ENCODE measurements at places on chromosomes 6 and 20. TPM values are rescaled to one million over a fixed set of nuclear protein-coding genes. Genes with fewer than 3 reads are reported as not detected.

Gene DCDC2
- total RNA-seq: not detected

Gene RGS17
- not detected for total RNA-seq

Gene ID4
- 73.5 TPM for total RNA-seq

Gene HEY2
- total RNA-seq: 5.9 TPM

Gene IYD
- not detected for total RNA-seq

Gene CRISP3
- not detected for total RNA-seq

Gene SCUBE3
- total RNA-seq: not detected

Gene SYTL3
- total RNA-seq: 3.7 TPM

- H3K27ac ChIP-seq: no peak overlapping the region
- no peak for DNase-seq
- H3K27me3 ChIP-seq: no peaks in the 10 kb centered on the region
Measured at GRCh38 chr6:31472259-31472658, 25.7 kb upstream of the MICB start.

- H3K4me1 ChIP-seq: no peaks in the 10 kb centered on the region
- H3K27me3 ChIP-seq: no peaks in the 10 kb centered on the region
- no peak overlapping the region for H3K27ac ChIP-seq
- H3K4me3 ChIP-seq: no peak overlapping the region
- no peaks in the 10 kb centered on the region for H3K36me3 ChIP-seq
Measured at GRCh38 chr6:111614833-111615582, 9.3 kb upstream of the TRAF3IP2 start.

DNA sequence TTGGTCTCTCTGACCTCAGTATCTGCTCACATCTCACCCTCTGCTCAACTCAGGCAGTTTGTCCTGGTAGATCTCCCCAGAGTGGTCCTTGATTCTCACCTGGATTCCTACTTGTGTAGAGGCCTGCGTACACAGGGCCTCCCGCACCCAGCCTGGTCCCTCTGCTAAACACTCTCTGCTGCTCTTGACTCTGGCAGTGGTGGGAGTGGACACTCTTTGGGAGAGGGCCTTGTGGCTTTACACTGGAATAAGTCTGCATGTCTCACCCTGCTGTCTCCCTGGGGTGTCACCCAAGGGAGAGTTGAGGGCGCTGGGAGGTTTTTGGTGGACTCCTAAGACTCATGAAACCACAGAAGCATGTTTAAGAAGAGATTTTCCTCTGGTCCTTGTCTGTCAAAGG, 57.3 kb upstream of the ECI2 start:
- no peak overlapping the region for H3K4me3 ChIP-seq
- H3K4me1 ChIP-seq: no peaks in the 10 kb centered on the region
- no peak for DNase-seq
- no peaks in the 10 kb centered on the region for H3K27me3 ChIP-seq
- H3K36me3 ChIP-seq: no peaks in the 10 kb centered on the region

DNA sequence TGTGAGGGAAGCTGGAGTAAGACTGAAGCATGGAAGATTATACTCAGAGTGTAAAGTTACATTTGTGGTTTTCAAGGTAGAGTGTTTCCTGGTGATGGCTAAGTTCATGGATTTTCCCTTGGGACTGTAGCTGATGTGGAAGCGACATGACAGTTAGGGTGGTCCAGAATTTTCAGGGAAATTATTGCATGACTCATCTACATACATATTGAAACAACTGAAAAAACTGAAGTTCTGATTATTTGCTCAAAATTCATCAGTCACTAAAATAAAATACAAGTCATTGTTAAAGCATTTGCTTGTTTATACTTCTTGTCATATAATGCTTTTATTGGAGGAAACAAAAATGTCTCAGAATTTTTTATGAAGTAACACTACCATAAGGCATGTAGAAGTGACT, 700.0 kb downstream of the RFPL4B start:
- DNase-seq: no peak
- no peaks in the 10 kb centered on the region for H3K4me1 ChIP-seq
- no peaks in the 10 kb centered on the region for H3K36me3 ChIP-seq
- H3K4me3 ChIP-seq: no peak overlapping the region
- H3K27ac ChIP-seq: no peak overlapping the region
- no peaks in the 10 kb centered on the region for H3K27me3 ChIP-seq

GRCh38 chr6:160520043-160520904, 143.8 kb downstream of the LPA start:
- no peaks in the 10 kb centered on the region for H3K4me1 ChIP-seq
- no peaks in the 10 kb centered on the region for H3K27me3 ChIP-seq
- DNase-seq: peak; percentile 82
- H3K4me3 ChIP-seq: peak overlapping the region; percentile 53
- H3K27ac ChIP-seq: peak overlapping the region; percentile 60

DNA sequence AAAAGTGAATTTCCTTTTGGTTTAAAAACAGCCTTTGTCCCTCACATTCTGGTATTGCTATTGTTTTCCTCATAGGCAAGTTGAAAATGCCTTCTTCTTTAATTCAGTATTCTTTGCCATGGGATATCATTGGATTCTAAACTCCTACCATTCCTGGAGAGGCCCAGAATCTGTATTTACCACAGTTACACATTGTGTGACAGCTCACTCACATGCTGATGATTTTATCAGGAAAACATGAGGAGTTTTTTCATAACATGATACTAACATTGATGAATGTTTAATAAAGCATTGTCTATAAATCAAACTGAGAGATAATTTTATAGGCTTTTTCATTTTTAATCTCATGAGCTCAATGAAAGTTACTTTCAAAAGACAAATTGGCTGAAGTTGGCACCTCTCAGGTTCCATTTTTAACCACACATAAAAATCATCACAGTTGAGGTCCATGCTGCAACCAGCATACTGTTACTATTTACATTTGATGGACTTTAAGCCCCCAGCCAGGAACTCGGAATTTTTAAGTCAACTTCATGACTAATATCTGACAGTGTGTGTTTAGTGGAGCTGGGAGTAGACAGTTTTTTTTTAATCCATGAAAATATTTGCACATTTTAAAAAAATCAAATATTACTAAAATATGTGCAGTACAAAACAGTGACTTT, 82.8 kb downstream of the FAM83B start:
- no peak overlapping the region for H3K27ac ChIP-seq
- no peak overlapping the region for H3K4me3 ChIP-seq
- no peak for DNase-seq

- H3K4me3 ChIP-seq: no peak overlapping the region
- no peak overlapping the region for H3K27ac ChIP-seq
- no peaks in the 10 kb centered on the region for H3K4me1 ChIP-seq
- H3K36me3 ChIP-seq: no peaks in the 10 kb centered on the region
- no peak for DNase-seq
Measured at GRCh38 chr6:169894377-169894960, 143.0 kb downstream of the ERMARD start.

DNA sequence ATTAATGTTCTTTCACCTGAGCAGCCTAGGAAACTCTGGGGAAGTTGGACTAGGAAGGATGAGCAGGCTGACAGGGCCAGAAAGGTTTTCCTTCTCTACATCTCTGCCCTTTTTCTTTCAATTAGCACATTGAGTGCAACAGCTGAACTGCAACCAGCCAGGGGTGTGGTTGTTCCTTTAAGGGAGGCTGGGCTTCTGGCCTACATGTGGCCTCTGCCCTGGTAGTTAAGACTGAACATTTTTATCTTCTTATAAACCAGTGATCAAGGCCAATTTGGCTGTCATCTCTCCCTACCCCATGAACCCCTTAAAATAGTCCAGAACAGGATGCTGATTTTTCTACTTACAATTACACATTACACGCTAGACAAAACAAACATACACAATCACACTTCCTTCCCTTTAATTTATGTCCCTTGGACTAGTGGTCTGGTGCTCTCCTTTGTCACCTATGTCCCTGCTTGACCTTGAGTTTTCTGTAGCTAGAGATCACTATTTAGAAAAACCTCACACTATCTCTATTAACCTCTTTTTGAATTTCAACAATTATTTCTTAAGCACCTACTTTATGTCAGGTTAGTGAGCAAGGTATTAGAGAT, 60.3 kb downstream of the RNF217 start:
- H3K27me3 ChIP-seq: no peaks in the 10 kb centered on the region
- no peaks in the 10 kb centered on the region for H3K36me3 ChIP-seq
- no peak overlapping the region for H3K27ac ChIP-seq

GRCh38 chr6:111150577-111150976, 63.3 kb downstream of the SLC16A10 start:
- no peaks in the 10 kb centered on the region for H3K4me1 ChIP-seq
- H3K4me3 ChIP-seq: no peak overlapping the region
- H3K27me3 ChIP-seq: no peaks in the 10 kb centered on the region

- H3K27ac ChIP-seq: no peak overlapping the region
- no peaks in the 10 kb centered on the region for H3K4me1 ChIP-seq
- H3K4me3 ChIP-seq: no peak overlapping the region
- no peak for DNase-seq
- H3K27me3 ChIP-seq: no peaks in the 10 kb centered on the region
- H3K36me3 ChIP-seq: no peaks in the 10 kb centered on the region
Measured at GRCh38 chr20:57943950-57944349, 234.1 kb upstream of the PMEPA1 start.

- no peak for DNase-seq
- H3K27me3 ChIP-seq: no peaks in the 10 kb centered on the region
- no peaks in the 10 kb centered on the region for H3K36me3 ChIP-seq
- H3K4me1 ChIP-seq: no peaks in the 10 kb centered on the region
- no peak overlapping the region for H3K27ac ChIP-seq
- no peak overlapping the region for H3K4me3 ChIP-seq
Measured at GRCh38 chr6:44301106-44301505, 12.0 kb downstream of the AARS2 start.

DNA sequence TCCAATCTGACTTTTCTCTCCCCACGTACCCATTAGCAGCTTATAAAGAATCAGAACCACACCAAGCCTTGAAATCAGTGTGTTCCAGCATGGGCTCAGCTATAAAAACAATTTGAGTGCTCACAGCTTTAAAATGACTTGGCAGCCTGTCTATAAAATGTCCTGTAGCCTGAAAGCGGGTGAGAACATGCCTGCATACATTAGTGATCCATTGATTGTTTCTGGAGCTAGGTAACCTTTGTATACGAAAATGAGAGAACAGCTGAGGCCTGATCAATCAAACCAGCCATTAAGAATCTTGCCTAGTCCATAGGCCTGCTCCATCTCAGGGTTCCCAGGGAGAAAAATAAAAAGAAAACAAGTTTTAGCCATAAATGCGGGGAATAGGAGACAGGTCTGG, 245.8 kb upstream of the SULF2 start:
- no peak overlapping the region for H3K4me3 ChIP-seq
- H3K27ac ChIP-seq: no peak overlapping the region
- no peak for DNase-seq
- H3K36me3 ChIP-seq: no peaks in the 10 kb centered on the region
- H3K4me1 ChIP-seq: no peaks in the 10 kb centered on the region

GRCh38 chr20:21232546-21233280, 70.4 kb upstream of the XRN2 start:
- H3K36me3 ChIP-seq: peaks cover 3% of the 10 kb centered on the region
- no peak for DNase-seq
- H3K4me3 ChIP-seq: no peak overlapping the region
- no peaks in the 10 kb centered on the region for H3K4me1 ChIP-seq
- no peaks in the 10 kb centered on the region for H3K27me3 ChIP-seq

GRCh38 chr6:27517238-27517637, 44.3 kb upstream of the ZNF184 start:
- no peak for DNase-seq
- no peaks in the 10 kb centered on the region for H3K4me1 ChIP-seq
- H3K27ac ChIP-seq: no peak overlapping the region
- no peaks in the 10 kb centered on the region for H3K27me3 ChIP-seq
- no peaks in the 10 kb centered on the region for H3K36me3 ChIP-seq
- no peak overlapping the region for H3K4me3 ChIP-seq

- H3K4me1 ChIP-seq: no peaks in the 10 kb centered on the region
- no peaks in the 10 kb centered on the region for H3K36me3 ChIP-seq
- DNase-seq: no peak
- no peak overlapping the region for H3K4me3 ChIP-seq
Measured at GRCh38 chr20:10430000-10430466, 4.0 kb downstream of the MKKS start.

GRCh38 chr6:169499848-169500247, 202.0 kb downstream of the WDR27 start:
- no peaks in the 10 kb centered on the region for H3K36me3 ChIP-seq
- no peaks in the 10 kb centered on the region for H3K4me1 ChIP-seq
- no peak overlapping the region for H3K4me3 ChIP-seq
- H3K27ac ChIP-seq: no peak overlapping the region

GRCh38 chr6:169189686-169190085, 64.0 kb downstream of the THBS2 start:
- H3K27ac ChIP-seq: peak overlapping the region; percentile 67
- DNase-seq: no peak
- peaks cover 7% of the 10 kb centered on the region for H3K4me1 ChIP-seq
- H3K4me3 ChIP-seq: no peak overlapping the region
- H3K36me3 ChIP-seq: no peaks in the 10 kb centered on the region
- no peaks in the 10 kb centered on the region for H3K27me3 ChIP-seq

- no peaks in the 10 kb centered on the region for H3K4me1 ChIP-seq
- no peaks in the 10 kb centered on the region for H3K36me3 ChIP-seq
- DNase-seq: no peak
- no peaks in the 10 kb centered on the region for H3K27me3 ChIP-seq
Measured at GRCh38 chr6:138099832-138100231, 7.4 kb downstream of the PERP start.

GRCh38 chr6:110731196-110731595, 84.1 kb downstream of the CDK19 start:
- H3K4me1 ChIP-seq: no peaks in the 10 kb centered on the region
- DNase-seq: no peak
- no peaks in the 10 kb centered on the region for H3K36me3 ChIP-seq
- H3K27ac ChIP-seq: no peak overlapping the region
- no peaks in the 10 kb centered on the region for H3K27me3 ChIP-seq

DNA sequence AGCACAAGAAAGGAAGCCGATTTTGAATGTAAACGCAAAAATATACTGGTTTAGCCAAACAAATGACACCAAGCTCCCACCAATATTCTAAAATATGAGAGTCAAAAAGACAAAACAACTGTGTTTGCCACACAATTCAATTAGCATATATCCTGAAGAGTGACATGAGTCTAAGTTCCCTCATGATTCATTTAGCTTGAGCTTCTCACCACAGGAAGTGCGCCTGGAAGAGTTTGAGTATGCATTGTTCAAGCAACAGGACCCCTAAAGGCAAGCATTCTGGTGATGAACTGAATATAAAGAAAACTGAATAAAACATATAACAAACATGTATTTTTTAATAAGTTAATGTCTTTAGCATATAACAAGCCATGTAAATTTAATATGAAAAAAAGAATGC, 115.2 kb upstream of the RUNX2 start:
- DNase-seq: no peak
- H3K27me3 ChIP-seq: no peaks in the 10 kb centered on the region
- H3K4me1 ChIP-seq: no peaks in the 10 kb centered on the region
- H3K27ac ChIP-seq: no peak overlapping the region

DNA sequence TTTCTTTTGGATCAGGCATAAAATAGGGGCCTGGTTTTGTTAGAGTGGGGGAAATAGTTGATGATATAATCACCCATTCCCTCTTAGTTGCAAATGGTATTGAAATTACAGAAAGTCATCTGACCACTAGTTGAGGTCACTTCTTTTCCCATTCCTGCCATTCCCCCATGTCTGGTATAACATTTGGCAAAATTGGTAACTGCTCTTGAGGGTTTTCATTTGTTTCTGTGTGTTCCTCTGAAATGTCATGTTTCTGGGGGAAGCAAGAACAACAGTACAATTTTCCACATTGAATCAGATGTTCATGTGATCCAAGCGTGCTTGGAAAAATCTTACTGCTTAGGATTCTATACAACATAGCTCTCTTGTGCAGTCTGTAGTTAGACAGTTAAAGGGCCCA, 7.3 kb downstream of the AIG1 start:
- H3K27me3 ChIP-seq: no peaks in the 10 kb centered on the region
- DNase-seq: no peak
- H3K36me3 ChIP-seq: no peaks in the 10 kb centered on the region
- no peak overlapping the region for H3K4me3 ChIP-seq

GRCh38 chr20:62025832-62026563, 39.7 kb downstream of the TAF4 start:
- no peaks in the 10 kb centered on the region for H3K36me3 ChIP-seq
- peaks cover 6% of the 10 kb centered on the region for H3K4me1 ChIP-seq
- H3K4me3 ChIP-seq: no peak overlapping the region

All from uterus (tissue), 4 donors.